Stimulated activated CD8-positive, alpha-beta memory T cell treated with anti-CD3 and anti-CD28 coated beads, Interleukin-15, amount 100 ng/mL, for 24 hours (primary cell): ENCODE measurements at places on chromosomes 1 and 21.

DNA sequence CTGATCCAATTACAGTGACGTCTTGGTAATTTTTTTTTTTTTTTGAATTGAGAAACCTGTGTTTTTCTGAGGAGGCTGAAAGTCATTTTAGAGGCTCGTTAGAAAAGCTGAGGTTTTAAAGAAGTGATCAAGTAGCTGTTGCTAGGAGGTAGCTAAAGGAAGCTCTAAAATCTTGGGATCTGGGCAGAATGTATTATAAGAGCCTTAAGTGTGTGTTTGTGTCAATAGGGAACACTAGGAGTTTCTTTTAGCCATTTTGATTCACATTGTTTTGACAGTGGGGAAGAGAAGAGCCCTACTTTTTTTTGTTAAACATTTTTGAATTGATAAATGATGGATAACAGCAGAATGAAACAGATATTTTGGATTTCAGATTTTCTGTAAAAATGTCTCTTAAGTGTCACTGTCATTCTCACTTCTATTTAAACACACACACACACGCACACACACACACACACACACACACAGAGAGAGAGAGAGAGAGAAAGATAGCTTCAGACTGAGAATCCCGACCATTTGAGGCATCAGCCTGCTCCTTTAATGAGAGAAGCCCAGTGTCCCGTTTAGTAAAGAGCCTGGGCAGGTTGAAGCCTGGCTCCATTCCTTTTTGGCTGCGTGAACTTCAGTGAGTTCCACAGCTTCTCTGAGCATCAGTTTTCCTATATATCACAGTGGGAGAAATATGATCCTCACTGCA is 79.1 kb upstream of the GPR88 start:
- no peak for DNase-seq

- no peak for DNase-seq
These were observed 9.2 kb downstream of the SLC2A1 start for GRCh38 chr1:42949312-42950115.

- DNase-seq: no peak
These were observed 52.0 kb upstream of the IVNS1ABP start for GRCh38 chr1:185368913-185369491.

DNA sequence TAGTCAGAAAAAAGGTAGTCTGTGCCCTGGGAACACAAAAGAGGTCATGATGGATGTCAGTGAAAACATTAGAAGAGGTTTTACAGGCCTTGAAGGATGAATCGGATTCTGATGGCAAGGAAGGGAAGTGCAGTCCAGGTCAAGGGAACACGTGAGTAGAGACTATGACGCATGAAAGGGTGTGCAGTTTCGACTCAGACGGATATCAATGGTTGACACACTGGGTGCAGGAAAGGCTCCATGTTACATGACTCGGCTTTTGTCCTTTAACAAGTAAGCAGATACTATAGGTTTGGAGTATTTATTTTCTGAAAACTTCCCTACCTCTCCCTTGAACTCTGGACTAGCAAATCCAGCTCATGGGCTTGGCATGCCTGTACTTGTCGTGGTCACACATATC is 55.3 kb downstream of the SEC16B start:
- no peak for DNase-seq

DNA sequence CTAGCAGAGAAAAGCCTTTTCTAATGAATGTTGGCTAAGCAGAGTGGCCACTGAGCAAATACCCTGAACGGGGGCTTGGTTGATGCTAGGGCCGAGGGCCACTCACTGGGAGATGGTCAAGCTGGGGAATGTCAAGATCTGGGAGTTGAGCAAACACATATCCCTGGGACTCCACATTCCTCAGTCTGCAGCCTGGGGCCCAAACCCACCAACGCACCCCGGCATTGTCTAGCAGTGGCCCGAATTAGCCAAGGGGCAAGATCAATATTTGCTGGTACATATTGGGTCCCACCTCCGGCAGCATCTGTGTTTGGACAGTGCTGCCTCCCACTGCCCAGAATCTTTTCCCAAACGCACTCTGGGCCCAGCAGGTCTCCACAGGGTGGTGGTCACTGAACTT is 144.1 kb downstream of the TRABD2B start:
- no peak for DNase-seq

DNA sequence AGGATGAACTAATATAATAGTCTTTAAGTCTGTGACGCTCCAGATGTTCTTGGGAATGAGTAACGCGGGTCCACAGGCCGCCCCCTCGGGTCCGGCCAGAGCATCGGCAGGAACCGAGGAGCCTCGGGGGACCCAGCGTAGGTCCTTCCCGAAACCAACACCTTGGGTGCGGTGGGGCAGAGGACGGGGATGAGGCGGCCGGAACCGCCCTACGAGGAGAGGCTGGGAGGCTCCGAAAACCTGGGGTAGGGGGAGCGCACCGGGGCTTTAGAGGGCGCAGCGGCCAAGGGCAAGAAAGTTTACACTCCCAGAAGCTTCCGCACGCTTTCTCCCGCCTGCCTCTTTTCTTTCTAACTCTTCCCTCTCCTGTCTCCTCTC is 7.1 kb downstream of the DMRTA2 start:
- no peak for DNase-seq

- DNase-seq: no peak
These were observed 222.1 kb downstream of the COL24A1 start for GRCh38 chr1:85934516-85934915.

DNA sequence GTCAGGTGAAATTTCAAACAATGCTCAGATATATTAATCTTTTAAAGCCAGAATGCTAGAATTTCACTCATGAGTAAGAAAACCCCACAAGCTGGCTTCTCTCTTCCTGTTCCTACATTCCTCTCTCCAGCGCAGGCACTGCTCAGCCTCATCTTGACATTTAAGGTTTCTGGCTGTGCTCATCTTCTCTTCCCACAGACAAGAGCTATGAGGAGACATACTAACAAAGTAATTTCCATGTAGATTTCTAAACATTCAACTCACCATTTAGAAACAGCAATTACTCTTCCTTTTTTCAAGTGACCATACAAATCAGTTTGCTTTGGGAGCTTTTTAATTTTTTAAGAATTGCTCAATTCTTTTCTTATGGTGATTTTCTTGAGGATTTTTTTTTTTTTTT is 7.8 kb upstream of the LRRC8D start:
- DNase-seq: no peak

GRCh38 chr1:184514447-184514846 is 127.6 kb downstream of the C1orf21 start:
- DNase-seq: no peak
